HFFc6 (cell line): ENCODE measurements at places on chromosomes 12 and 14. TPM values are rescaled to one million over a fixed set of nuclear protein-coding genes. Genes with fewer than 3 reads are reported as not detected.

DNA sequence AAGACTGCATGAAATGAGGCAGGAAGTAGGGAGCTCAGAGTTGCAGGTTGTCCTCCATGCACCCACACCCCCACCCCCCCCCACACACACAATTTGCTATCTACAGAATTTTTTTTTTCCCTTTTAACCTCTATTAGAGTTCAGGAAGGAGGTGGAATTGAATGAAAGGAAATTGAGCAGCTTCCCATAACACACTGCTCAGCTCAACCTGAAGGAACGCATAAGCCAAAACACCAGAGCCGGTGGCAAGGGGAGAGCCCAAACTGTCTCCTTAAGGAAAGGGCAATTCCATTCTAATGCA is 74.1 kb downstream of the NUAK1 start:
- no peak for DNase-seq

GRCh38 chr12:53510181-53510812 is 3.0 kb upstream of the NPFF start:
- no peak for DNase-seq

DNA sequence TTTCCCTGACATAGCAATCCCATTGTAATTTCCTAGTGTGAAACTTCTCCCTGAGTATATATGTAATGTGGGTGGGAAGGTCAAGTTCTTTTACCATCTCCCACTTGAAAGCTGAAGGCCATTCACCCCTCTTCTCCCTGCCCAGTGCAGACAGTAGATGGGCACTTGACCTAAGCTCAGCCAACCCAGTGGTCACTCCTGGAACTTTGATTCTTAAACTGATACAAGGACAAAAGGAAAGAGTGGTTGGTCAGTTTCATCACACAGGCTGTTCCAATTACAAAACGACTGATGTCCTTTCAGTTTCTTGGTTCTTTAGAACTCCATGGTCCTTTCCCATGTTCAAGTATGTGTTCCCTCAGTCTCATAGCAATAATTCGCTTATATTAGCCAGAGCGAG is 8.4 kb upstream of the APOLD1 start:
- no peak for DNase-seq

Gene KRT72
- total RNA-seq, result not detected in 2 replicates

DNA sequence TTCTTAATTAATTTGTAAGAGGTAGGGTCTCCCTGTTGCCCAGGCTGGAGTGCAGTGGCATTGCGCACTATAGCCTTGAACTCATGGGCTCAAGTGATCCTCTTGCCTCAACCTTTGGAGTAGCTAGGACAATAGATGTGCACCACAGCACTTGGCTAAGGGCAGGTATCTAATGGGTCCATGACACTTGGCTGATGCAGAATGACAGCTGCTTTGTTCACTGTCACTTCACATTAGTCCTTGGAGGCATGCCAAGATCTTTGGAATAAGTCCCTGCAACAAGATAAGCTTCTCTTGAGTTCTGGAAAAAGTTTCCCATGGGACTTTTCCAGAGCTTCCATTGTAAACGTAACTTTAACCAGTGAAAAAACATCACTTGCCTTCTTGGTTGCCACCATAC is 23.4 kb downstream of the COQ6 start:
- DNase-seq, result no peak

- DNase-seq, result peak; percentile 78
Observed at GRCh38 chr14:79011091-79011919, 841.1 kb downstream of the NRXN3 start.

- no peak for DNase-seq
Observed at GRCh38 chr14:53310412-53310811, 157.3 kb upstream of the DDHD1 start.

DNA sequence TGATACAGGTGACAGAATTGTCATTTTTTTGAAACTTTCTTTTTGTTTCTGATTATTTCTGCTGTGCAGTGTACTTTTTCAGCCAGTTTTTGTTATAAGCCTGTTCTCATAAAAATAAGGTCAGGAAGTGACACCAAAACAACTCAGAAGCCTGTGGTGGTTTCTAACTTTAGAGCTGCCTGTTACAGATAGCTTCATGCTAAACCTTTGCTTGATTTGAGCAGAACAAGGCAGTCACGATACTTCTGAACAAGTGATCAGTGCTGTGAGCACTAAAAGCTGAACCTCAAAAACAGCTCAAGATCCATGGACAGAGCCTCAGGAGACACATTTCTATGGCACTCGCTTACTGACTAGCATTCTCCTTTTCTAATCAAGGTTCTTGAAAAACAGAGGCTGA is 82.0 kb downstream of the PRKCH start:
- DNase-seq, result no peak

- no peak for DNase-seq
Observed at GRCh38 chr14:101191721-101192660, 288.5 kb upstream of the RTL1 start.

DNA sequence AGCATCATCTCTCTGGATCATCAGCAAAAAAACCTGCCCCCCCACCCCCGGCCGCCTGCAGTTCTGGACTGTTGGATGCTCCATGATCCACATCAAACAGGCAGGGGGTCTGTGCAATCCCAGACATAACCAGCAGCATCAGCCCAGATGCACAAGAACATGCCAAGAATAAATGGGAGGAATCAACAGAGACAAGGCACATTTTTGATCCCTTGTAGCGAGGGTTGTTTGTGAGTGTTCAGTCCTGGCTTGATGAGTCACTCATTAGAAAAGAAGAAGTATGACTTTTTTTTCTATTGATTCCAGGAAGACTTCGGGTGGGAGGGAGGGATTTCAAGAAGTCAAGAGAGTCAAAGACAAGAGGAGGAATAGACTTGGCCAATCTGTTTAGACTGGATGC is 244.2 kb downstream of the KSR2 start:
- DNase-seq, result no peak

GRCh38 chr12:88307961-88308360 is 165.9 kb downstream of the TMTC3 start:
- DNase-seq, result no peak

DNA sequence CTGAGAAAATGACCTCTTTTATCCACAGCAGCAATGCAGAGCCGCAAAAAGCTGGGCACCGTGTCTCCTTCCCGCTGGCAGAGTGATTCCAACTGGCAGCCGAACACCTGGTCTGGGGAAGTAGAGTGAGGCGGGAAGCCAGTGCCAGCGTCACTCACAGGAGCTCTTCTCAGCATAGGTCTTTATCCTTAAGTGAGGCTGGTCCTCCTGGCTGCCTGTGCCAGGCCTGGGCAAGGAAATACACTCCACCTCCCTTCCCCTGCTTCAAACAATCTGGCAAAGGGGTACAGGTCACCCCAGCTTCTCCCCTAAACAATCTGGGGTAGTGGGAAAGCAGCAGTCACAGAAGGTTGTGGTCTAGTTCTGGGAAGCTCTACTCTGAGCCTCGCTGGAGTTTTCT is 4.8 kb downstream of the ARHGAP9 start:
- no peak for DNase-seq

- no peak for DNase-seq
Observed at GRCh38 chr12:78204926-78205325, 374.2 kb downstream of the NAV3 start.

Gene EIF2S3B
- 0.46 to 0.75 TPM (median 0.56 TPM) in 3 replicates for total RNA-seq

Gene SLC38A4
- total RNA-seq, result 8.8 to 12.0 TPM (median 10.4 TPM) in 3 replicates

DNA sequence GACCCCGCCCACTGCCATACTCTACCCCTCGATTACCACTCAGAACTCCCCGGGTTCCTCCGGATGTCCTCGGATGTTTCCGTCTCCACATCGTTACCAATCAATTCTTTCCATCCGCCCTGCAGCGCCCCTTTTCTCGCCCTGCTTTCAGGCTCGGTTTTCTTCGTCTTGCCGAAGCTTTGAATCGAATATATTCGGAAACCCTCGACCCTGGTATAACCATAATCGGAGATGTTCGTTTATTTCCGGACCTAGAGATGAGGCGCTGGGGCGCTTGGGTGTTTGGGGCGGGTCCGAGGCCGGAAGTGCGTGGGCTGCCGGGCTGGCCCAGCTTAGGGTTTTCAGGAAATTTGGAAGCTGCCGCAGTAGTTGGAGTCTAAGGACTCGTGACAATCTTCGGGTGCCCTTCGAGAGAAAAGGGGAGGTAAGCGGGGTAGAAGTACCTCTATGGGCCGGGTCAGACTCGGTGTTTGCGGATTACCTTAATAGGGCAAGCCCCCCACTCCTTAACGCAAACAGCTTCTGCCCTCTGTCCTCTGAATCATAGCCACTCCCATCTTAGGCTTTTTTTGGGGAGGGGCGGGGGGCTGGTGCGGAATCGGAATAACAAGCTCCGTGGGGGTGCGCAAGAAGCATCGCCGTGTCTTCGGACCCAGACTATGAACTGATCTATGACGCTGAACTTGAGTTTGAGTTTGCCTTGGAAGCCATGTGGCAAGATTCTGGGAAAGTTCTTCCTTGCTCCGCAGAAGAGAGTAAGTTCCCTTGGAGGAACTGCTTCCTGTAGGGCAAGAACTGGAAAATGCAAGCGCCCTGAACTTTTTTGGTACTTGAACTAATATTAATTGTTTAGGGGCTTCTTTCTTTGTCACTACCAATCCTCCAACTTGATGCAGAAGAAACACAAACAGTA is at the start of gene C14orf119:
TSS of gene C14orf119 (plus strand) at position 310 of the 913 bp plus-strand sequence. CDS start 2,154 bp downstream, outside the sequence.
- DNase-seq, result peak; percentile 100

- DNase-seq, result no peak
Observed at GRCh38 chr12:45852508-45852907, 123.0 kb downstream of the ARID2 start.
